Endothelial cell (in vitro differentiated cells): ENCODE measurements at places on chromosomes 16 and 17.

GRCh38 chr16:57915811-57916488 is 55.0 kb downstream of the CNGB1 start:
- peaks cover 13% of the 10 kb centered on the region for H3K4me1 ChIP-seq
- no peak overlapping the region for H3K4me3 ChIP-seq
- H3K27me3 ChIP-seq: no peaks in the 10 kb centered on the region

- H3K4me3 ChIP-seq: no peak overlapping the region
- H3K36me3 ChIP-seq: no peaks in the 10 kb centered on the region
- H3K27me3 ChIP-seq: no peaks in the 10 kb centered on the region
These were observed 1251.2 kb upstream of the CDH8 start for GRCh38 chr16:63287401-63287800.

- no peaks in the 10 kb centered on the region for H3K27me3 ChIP-seq
- H3K27ac ChIP-seq: peak overlapping the region; percentile 81
- H3K4me3 ChIP-seq: peak overlapping the region; percentile 94
- no peak for DNase-seq
These were observed 612 bp downstream of the PSMD12 start for GRCh38 chr17:67365738-67366192.

DNA sequence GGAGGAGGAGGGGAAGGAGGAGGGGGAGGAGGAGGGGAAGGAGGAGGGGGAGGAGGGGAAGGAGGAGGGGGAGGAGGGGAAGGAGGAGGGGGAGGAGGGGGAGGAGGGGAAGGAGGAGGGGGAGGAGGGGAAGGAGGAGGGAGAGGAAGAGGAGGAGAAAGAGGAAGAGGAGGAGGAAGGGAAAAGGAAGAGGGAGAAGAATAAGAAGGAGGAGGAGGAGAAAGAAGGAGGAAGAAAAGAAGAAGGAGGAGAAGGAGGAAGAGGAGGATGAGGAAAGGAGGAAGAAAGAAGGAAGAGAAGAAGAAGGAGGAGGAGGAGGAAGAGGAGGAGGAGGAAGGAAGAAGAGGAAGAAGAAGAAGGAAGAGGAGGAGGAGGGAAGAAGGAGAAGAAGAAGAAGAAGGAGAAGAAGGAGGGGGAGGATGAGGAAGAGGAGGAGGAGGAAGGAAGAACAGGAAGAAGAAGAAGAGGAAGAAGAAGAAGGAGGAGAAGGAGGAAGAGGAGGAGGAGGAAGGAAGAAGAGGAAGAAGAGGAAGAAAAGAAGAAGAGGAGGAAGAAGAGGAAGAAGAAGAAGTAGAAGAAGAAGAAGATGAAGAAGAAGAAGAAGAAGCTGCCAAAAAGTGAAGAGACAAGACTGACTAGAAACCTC is 103.8 kb downstream of the C16orf78 start:
- no peaks in the 10 kb centered on the region for H3K27me3 ChIP-seq
- no peaks in the 10 kb centered on the region for H3K36me3 ChIP-seq
- H3K4me3 ChIP-seq: no peak overlapping the region

DNA sequence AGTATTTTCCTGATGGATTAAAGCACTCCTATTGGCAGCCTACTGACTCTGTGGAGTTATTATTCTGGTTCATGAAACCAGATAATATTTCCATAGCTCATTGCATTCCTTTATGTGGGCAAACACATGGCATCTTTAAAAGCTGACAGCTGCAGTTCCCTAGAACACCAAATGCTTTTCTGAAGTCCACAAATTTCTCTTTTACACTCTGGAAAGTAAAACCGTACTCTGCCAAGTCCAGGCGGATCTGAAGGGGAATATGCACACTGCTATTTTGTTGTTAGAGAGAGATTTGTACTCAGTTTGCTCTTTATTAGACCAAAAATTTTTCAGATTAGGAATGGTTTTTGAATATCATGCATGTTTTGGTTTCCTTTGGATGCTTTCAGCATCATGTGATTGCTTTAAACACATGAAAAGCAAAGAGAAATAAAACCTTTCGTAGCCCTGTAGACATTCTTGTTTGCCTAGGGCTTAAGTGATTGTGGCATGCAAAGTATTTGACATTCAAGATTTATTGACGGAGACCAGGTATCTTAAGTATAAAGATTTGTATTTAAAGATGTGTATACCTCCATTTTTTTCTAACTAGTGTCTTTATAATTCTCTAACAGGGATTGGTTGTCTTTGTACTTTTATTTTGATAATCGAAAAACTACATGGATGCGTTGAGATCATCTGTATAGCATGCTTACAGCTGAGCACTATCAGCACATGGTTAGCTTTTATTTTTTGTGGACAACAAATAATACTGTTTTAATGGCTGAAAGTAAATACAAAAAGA is 19.5 kb downstream of the SEC14L1 start:
- H3K27ac ChIP-seq: peak overlapping the region; percentile 72
- peaks cover 7% of the 10 kb centered on the region for H3K27me3 ChIP-seq
- DNase-seq: no peak
- H3K4me1 ChIP-seq: peaks cover 68% of the 10 kb centered on the region
- peak overlapping the region; percentile 1 for H3K4me3 ChIP-seq

DNA sequence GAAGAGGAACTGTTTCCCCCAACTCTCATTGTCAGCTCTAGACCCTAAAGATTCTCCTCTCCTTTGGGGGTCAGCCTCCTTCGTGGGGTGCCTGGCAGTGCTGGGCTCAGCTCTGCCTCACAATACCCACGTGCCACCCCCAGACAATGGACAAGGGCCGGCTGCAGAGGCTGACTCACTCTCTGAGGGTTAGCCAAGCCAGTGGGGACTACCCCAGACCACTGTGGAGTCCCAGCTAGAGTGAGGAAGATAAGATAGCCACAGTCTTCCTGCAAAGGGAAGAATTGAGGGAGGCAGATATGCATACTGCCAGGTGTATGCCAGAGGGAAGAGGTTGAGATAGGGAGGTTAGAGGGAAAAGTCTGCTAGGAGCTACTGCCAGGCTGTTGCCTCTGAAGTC is 13.5 kb upstream of the MTMR4 start:
- no peaks in the 10 kb centered on the region for H3K36me3 ChIP-seq
- no peak overlapping the region for H3K27ac ChIP-seq
- no peak overlapping the region for H3K4me3 ChIP-seq

GRCh38 chr17:40485851-40486521 is 15.4 kb downstream of the TNS4 start:
- no peak overlapping the region for H3K4me3 ChIP-seq
- DNase-seq: no peak
- peaks cover 33% of the 10 kb centered on the region for H3K4me1 ChIP-seq
- no peaks in the 10 kb centered on the region for H3K36me3 ChIP-seq
- H3K27me3 ChIP-seq: peaks cover 7% of the 10 kb centered on the region

DNA sequence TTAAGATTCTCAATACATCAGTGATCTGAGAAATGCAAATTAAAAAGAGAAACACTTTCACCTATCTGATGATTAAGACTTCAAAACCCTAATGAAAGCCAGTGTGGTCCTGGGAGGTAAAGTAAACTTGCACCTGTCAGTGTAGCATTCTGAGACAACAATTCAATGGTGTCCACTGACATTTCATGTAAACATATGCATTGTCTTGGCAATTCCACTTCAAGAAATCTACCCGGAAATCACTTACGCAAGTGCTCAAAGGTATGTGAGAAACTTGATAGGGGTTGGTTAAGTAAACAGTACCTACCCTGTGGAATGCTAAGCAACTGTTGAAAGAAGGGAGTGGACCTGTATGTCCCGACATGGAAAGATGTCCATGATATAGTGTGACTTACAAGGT is 2.1 kb downstream of the ST6GALNAC1 start:
- no peaks in the 10 kb centered on the region for H3K36me3 ChIP-seq
- no peak for DNase-seq
- no peak overlapping the region for H3K4me3 ChIP-seq
- no peaks in the 10 kb centered on the region for H3K27me3 ChIP-seq

DNA sequence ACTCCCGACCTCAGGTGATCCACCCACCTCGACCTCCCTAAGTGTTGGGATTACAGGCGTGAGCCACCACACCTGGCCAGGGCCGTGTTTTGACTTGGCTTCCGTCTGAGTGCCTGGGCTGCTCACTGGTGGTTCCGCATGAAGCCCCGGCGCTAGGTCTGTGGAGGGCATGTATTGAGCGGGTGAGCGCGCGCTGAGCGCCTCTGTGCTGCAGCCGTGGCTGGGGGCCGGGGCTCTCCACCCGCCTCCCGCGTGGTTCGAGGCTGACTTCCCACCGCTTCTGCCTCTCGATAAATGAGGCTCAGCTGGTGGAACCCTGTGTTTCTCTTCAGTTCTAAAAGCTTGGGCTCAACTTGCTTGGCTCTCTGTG is 38.9 kb upstream of the ATP2A3 start:
- DNase-seq: no peak
- H3K4me3 ChIP-seq: no peak overlapping the region
- H3K27me3 ChIP-seq: peaks cover 16% of the 10 kb centered on the region
- peaks cover 20% of the 10 kb centered on the region for H3K36me3 ChIP-seq
- H3K27ac ChIP-seq: no peak overlapping the region

GRCh38 chr17:4527134-4527533 is 28.1 kb downstream of the MYBBP1A start:
- no peak for DNase-seq
- peaks cover 8% of the 10 kb centered on the region for H3K27me3 ChIP-seq
- peaks cover 56% of the 10 kb centered on the region for H3K36me3 ChIP-seq
- H3K4me3 ChIP-seq: peak overlapping the region; percentile 13

- peaks cover 4% of the 10 kb centered on the region for H3K36me3 ChIP-seq
- H3K4me1 ChIP-seq: no peaks in the 10 kb centered on the region
- no peak overlapping the region for H3K4me3 ChIP-seq
- H3K27me3 ChIP-seq: no peaks in the 10 kb centered on the region
- no peak overlapping the region for H3K27ac ChIP-seq
These were observed 169.9 kb downstream of the CYB561 start for GRCh38 chr17:63275971-63276745.

DNA sequence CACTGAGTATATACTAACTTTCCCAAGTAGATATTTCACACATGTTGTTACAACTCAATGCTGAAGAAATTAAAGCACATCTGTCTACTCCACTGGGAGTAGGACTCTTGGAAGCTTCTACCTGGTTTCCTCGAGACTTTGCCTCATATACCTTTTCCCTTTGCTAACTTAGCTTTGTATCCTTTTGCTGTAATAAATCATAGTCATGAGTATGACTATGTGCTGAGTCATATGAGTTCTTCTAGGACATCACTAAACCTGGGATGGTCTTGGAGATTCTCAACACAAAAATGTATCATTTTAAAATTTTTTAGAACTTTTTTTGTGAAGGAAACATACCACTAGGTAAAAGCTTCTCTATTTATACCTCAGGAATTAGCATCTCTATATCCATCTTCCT is 39.8 kb downstream of the ABCA5 start:
- H3K27me3 ChIP-seq: peaks cover 1% of the 10 kb centered on the region
- no peak overlapping the region for H3K4me3 ChIP-seq
- no peak for DNase-seq
- no peaks in the 10 kb centered on the region for H3K4me1 ChIP-seq

GRCh38 chr17:14019186-14019956 is 49.9 kb upstream of the COX10 start:
- H3K27me3 ChIP-seq: peaks cover 1% of the 10 kb centered on the region
- DNase-seq: no peak
- no peak overlapping the region for H3K4me3 ChIP-seq
- H3K36me3 ChIP-seq: no peaks in the 10 kb centered on the region
- H3K27ac ChIP-seq: no peak overlapping the region
- no peaks in the 10 kb centered on the region for H3K4me1 ChIP-seq

DNA sequence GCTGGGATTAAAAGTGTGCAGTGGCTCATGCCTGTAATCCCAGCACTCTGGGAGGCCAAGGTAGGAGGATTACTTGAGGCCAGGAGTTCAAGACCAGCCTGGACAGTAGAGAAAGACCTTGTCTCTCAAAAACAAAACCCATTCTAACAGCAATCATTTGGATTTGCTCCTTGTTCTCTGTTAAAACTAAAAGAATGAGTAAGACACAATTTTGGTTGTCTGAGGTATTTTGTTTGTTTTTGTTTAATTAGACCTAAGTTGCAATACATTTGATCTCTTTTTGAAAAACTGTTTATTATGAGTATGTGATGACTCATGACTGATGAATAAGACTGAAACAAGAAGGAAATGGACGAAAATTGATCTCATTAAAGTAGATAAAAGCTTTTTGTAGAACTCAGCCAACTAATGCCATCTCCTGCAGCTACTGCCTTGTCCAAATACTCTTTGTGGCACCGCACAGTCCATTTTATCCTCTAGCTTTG is 29.0 kb downstream of the GLG1 start:
- peaks cover 7% of the 10 kb centered on the region for H3K27me3 ChIP-seq
- no peaks in the 10 kb centered on the region for H3K4me1 ChIP-seq
- no peak for DNase-seq
- H3K27ac ChIP-seq: no peak overlapping the region

- peaks cover 18% of the 10 kb centered on the region for H3K27me3 ChIP-seq
- H3K4me3 ChIP-seq: peak overlapping the region; percentile 86
- DNase-seq: no peak
These were observed 2.2 kb downstream of the ZNF276 start for GRCh38 chr16:89723279-89724250.

GRCh38 chr17:7842380-7843256 is 8.6 kb downstream of the KDM6B start:
- peaks cover 25% of the 10 kb centered on the region for H3K27me3 ChIP-seq
- peak; percentile 58 for DNase-seq
- H3K4me1 ChIP-seq: peaks cover 45% of the 10 kb centered on the region
- H3K27ac ChIP-seq: peak overlapping the region; percentile 99
- H3K4me3 ChIP-seq: peak overlapping the region; percentile 99

- no peak for DNase-seq
- H3K27ac ChIP-seq: no peak overlapping the region
- H3K27me3 ChIP-seq: no peaks in the 10 kb centered on the region
- H3K4me1 ChIP-seq: peaks cover 15% of the 10 kb centered on the region
- H3K36me3 ChIP-seq: no peaks in the 10 kb centered on the region
These were observed 7.4 kb upstream of the HDAC5 start for GRCh38 chr17:44130693-44131349.

DNA sequence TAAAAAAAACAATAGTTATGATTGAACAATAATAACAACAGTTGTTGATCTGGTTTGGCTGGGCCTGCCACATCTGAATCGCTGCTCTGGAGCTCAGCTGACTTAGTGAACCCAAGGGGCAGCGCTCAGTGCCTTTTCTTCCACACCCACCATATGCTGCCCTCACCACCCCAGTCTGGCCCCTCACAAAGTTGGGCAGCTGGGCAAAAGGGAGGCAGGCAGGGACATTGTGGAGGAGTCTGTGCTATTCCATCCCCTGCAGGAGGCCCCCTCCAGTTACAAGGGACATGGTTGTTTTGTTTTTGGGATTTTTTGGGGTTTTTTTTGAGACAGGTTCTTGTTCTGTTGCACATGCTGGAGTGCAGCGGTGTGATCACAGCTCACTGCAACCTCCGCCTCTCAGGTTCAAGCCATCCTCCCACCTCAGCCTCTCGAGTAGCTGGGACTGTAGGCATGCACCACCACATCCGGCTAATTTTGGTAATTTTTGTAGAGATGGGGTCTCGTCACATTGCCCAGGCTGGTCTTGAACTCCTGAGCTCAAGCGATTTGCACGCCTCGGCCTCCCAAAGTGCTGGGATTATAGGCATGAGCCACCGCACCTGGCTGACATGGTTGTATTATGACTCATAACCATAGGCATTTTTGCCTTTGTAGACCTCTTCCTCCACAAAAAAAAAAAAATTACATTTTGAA is 8.6 kb upstream of the PECAM1 start:
- H3K27me3 ChIP-seq: no peaks in the 10 kb centered on the region
- no peak overlapping the region for H3K27ac ChIP-seq
- no peak for DNase-seq
- no peaks in the 10 kb centered on the region for H3K36me3 ChIP-seq

GRCh38 chr16:67430977-67431774 is at the start of gene HSD11B2:
HSD11B2 (plus strand) TSS chr16:67431121; CDS start chr16:67431249, 128 bp downstream.
- H3K36me3 ChIP-seq: peaks cover 3% of the 10 kb centered on the region
- peaks cover 28% of the 10 kb centered on the region for H3K4me1 ChIP-seq
- peak; percentile 54 for DNase-seq
- peak within 1 kb of the TSS; percentile 77 for H3K4me3 ChIP-seq
- no peak within 1 kb of the TSS for H3K27ac ChIP-seq
- H3K27me3 ChIP-seq: peaks cover 24% of the 10 kb centered on the region

GRCh38 chr17:16352667-16353316 is 477 bp downstream of the CENPV start:
- peaks cover 13% of the 10 kb centered on the region for H3K4me1 ChIP-seq
- H3K27ac ChIP-seq: no peak overlapping the region
- no peaks in the 10 kb centered on the region for H3K36me3 ChIP-seq
- peak; percentile 34 for DNase-seq
- H3K4me3 ChIP-seq: peak overlapping the region; percentile 91
